ENCODE measurements at places on chromosomes 12 and 14.

GRCh38 chr12:108457734-108458361, 57.2 kb upstream of the FICD start:
- DNase-seq = no peak

GRCh38 chr12:1443421-1444141, 150.8 kb downstream of the FBXL14 start:
- DNase-seq = no peak

DNA sequence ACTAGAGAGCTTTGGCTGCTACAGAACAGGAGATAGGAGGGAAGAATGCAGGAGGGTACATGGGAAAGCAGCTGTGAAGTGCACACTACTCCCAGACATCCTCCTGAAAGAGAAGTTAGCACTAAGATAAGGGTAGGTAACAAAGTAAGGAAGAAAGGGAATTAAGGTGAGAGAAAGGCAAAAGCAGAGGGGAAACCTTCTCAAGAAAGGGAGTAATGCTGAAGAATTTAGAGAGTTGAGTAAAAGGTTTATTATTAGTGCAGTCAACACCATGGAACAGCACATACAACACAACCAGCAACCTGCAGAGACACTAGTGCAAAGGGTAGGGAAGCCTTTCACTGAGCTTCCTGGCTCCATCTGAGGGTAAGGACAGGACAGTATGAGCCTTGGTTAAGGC, 15.0 kb upstream of the SMARCC2 start:
- DNase-seq = no peak

DNA sequence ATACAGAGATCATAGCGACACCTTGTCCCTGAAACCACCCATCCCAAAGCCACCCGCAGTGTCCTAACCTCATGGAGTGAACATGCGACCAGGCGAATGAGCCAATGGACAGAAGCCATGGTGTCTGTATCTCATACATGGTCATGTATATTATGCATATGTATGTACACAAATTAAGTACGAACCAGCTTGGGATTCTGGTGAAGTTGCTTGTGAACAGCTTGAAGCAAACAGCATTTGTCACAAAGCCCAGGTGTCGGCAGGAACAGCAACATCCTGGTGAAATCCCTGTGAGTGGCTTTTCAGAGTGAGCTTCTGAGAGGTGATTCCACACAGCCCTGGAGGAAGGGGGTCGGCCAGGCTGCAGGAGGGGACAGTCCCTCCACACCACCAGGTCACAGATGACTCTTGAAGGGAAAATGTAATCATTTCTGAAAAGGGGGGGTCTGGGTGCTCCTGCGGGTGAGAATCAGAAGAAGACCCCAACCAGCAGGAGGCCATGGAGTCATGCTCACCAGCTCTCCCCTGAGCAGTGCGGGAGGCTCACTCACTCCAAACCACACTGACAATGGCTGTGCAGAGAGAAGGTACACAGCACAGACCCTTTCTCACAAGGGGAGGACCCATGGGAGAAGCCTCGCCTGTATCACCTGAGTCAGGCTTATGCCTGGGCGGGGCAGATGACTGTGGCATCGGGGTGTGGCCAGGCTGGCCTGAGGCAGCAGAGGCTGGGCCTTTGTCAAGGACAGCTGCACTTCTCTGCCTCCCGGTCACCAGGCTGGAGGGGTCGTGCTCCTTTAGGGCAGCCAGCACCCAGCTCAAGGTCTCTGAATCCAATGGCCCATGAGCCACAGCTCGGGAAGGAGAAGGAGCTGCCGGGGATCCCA, 14.3 kb downstream of the CHGA start:
- DNase-seq = no peak

DNA sequence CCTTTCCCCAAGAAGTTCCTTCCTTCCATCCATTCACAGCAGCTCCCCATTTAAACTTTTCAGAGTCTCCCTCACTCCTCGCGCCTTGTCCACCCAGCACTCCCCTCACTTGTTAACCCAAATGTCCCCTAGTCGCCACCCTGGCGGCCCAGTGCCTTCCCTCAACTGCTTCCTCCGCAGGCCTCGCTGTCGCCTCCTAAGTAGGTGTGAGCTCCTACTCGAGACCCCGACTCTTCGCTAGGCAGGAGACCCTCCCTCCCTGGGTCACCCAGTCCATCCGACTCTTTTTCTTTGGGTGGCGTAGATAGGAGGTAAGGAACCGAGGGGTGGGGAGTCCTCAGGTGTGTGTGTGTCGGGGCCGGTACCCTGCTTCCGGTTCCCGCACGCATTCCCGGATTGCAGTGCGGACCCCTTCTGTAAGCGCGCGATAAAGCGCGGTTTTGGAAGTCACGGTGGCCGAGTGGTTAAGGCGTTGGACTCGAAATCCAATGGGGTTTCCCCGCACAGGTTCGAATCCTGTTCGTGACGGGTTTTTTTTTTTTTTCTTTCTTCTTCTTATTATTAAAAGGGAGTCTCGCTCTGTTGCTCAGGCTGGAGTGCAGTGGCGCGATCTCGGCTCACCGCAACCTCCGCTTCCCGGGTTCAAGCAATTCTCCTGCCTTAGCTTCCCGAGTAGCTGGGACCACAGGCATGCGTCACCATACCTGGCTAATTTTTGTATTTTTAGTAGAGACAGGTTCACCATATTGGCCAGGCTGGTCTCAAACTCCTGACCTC, 823 bp upstream of the SMARCC2 start:
- peak; percentile 84 for DNase-seq

DNA sequence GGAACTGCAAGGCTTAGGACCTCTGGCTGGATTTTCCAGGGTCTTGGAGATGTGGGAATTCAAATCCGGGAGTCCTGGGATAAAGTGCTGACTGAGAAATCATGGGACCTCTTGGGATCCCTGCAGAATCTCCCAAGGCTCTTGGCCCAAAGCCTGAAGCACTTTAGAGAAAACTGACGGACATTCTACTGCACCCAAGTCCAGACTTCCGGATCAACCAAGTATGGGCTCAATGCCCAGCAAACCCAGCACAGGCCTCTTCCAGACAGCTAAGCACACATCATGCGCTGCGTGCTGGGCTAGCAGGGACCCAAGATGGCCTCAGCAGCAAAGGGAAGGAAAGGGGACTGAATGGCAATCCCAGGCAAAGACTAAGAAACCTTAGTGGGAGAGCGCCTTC, 85.0 kb downstream of the ACTN1 start:
- DNase-seq = no peak

GRCh38 chr14:43166163-43166562, 1340.9 kb downstream of the FSCB start:
- no peak for DNase-seq

- DNase-seq = no peak
Observed at GRCh38 chr14:76984787-76985375, 43.6 kb downstream of the IRF2BPL start.

DNA sequence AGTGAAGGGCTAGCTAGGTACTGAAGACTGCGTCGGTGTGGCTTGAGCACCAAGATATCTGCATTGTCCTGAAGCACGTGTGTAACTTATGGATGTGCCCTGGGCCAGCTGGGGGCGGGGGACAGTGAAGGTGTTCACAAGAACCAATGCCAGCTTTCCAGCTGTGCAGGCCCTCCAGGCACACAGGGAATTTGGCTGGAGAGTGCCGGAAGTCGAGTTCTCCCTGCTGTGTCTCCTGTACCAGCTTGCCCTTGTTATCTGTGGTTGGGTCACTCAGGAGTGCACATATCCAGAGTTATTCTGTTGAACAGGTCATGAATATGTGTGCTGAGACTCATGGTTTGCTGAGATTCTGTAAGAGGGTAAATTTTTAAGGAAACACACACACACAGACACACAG, 75.9 kb upstream of the CRY1 start:
- no peak for DNase-seq

DNA sequence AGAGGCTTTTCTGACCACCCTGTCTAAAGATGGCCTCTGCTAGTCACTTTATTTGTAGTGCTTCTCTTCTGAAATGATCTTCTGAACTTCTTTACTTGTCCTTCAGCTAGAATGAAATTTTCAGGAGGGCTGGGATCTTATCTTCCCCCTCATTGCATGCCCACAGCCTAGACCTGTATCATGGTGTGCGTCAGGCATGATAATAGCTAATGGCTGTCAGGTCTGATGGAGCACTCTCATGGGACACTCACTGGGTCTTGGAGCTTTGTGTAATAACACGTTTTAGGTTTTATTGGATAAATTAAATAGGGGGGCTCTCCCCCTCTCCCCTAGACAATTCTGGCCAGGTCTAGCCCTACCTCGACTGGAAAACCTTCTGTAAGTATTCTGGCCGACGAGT, 97.1 kb upstream of the NRXN3 start:
- DNase-seq = no peak

DNA sequence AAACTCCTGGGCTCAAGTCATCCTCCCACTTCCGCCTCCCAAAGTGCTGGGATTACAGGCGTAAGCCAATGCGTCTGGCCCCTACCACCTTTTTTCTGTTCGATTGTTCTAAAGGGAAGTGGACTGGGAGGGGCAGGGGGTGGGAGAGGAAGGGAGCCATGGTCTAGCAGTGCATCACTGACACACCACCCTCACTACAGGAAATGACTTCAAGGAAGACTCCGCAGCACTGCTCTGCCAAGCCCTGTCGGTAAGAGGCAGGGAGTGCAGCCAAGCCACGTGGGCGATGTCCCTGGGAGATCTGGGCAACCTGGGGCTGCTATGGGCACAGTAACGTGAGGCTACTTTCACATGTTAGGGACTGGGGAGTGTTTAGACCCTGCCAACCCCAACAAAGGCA, 18.0 kb downstream of the LRRC74A start:
- DNase-seq = peak; percentile 61

- no peak for DNase-seq
Observed at GRCh38 chr12:74725154-74725553, 187.5 kb downstream of the ATXN7L3B start.

GRCh38 chr14:23186913-23187654, 3.6 kb upstream of the SLC7A8 start:
- no peak for DNase-seq

GRCh38 chr12:114665411-114666260, 18.3 kb downstream of the TBX3 start:
- DNase-seq = no peak

- no peak for DNase-seq
Observed at GRCh38 chr14:29558516-29558915, 369.1 kb downstream of the PRKD1 start.

- no peak for DNase-seq
Observed at GRCh38 chr14:35879654-35880249, 53.6 kb downstream of the BRMS1L start.

DNA sequence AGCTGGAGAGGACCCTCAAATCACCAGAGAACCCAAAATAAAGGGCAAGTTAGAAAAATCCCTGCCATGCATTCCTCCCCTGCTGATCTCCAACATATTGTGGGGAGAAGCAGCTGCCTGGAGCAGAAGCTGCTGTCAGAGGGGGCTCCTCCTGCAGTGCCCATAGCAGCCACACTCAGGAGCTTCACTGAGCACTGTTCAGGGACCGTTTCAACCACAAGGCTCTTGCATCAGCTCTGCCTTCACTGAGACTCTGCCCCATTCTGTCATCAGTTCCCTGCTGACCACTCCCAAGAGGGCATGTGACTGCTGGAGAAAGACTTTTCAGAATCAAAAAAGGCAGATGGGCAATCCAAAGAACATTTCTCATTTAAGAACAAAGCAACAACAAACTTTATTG, 392.7 kb downstream of the GALC start:
- no peak for DNase-seq

DNA sequence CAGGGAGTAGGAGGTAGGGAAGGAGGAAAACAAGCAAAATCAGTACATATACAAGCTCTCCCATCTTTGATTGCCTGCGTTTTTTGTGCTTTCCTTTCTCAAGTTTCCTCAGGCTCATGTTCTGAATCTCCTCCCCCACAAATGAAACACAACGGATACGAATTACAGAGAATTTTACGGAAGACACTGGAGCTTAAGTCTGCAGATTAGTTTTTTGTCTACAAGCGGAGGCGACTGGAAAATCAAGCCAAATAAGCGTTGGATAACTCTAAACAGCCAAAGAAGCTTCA, 612 bp downstream of the WBP11 start:
- no peak for DNase-seq

GRCh38 chr12:15806826-15807225, 17.6 kb upstream of the EPS8 start:
- DNase-seq = no peak

- DNase-seq = no peak
Observed at GRCh38 chr14:35341454-35341750, 49.2 kb downstream of the PSMA6 start.

GRCh38 chr12:38662829-38663228, 242.6 kb downstream of the CPNE8 start:
- DNase-seq = no peak

DNA sequence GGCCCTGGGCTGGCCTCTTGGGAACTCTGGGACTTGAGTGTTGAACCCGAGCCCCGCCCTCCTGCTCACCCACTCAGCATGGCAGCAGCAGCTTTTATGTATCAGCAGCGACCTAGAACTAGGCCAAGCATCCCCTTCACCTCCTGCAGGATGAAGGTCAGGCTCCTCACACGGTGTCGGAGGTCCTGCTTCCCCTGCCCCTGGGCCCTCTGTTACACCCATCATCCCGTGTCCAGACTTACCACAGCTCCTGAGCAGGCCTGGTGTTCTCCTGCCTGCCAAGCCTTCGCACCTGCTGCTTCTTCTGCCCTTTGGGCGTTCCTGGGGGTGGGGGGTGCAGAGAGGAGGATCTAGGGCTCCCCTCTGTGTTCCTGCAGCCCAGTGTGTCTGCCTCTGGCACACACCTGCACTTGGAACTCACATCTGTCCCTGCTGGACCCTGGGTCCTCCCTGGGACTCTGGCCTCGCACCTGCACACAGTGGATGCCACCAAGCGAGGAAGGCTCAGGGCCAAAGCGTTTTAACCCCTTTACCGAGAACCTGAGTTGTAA, 80.3 kb downstream of the PAPOLA start:
- DNase-seq = no peak

DNA sequence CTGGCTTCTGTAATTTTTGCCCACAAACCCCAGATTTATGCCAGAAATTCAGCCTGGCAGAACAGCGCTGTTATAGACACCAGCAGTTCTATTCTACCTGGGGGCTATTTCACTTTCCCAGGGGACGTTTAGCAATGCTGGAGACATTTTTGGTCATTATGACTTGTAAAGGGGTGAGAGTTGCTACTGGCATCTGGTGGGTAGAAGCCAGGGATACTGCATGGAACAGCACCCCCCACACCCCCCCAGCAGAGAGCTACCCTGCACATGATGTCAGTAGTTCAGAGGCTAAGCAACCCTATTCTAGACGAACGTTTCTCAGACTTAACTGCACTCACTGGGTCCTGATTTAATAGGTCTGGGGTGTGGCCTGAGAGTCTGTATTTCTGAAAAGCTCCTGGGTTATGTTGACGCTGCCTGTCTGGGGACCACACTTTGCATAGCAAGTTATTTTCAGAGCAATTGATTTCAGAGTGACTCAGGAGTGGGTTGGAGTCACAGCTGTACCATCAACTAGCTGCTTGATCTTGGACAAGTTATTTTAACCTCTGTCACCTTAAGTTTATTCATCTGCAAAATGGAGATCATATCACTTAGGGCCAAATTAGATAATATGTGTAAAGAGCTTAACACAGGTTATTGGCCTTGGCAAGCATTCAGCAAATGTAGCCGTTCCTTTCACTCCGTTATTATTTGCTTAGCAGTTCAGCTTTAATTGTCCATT, 48.5 kb downstream of the CHST11 start:
- DNase-seq = no peak

GRCh38 chr14:100772607-100773165, 46.0 kb downstream of the DLK1 start:
- no peak for DNase-seq

Measured in stimulated activated CD4-positive, alpha-beta T cell treated with anti-CD3 and anti-CD28 coated beads, Interleukin-4, amount 100 ng/mL, for 1 hour (primary cell).